ENCODE measurements at places on chromosomes 6 and 20.

DNA sequence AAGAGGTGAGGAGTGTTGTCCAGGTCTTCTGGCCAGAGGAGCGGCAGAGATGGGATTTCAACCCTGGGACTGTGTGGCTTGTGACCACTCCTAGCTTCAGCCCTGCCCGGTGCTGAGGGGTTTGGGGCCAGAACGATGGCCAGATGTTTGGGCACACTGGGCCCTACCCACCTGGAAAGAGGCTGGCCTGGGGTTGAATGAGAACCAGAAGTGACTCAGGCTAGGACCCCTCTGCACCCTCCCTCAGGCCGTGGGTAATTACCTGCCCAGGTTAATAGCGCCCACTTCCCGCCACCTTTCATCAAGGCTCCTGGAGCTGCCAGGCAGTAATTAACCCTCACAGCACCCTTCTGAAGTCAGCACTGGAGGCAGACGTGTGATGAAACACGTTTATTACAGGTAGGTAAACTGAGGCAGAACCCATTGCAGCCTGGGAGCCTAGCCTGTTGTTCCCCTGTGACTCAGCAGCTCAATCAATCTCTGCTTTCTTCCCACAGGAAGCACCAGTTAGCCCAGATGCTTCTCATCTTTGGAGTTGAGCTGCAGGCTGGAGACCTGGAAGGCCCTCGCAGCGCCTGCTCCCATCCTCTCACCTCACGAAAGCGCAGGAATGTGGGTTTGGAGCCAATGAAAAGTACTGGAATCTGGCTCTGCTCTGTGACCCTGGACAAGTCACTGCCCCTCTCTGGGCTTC, 120.8 kb downstream of the CEBPB start:
- no peak for DNase-seq

GRCh38 chr6:2782356-2782708, 17.1 kb downstream of the WRNIP1 start:
- DNase-seq = no peak

- DNase-seq = no peak
These were observed 859 bp upstream of the SMIM29 start for GRCh38 chr6:34249469-34250261.

- DNase-seq = no peak
These were observed 47.2 kb downstream of the ADTRP start for GRCh38 chr6:11731423-11731822.

- no peak for DNase-seq
These were observed 23.6 kb downstream of the ENPP1 start for GRCh38 chr6:131831392-131831791.

DNA sequence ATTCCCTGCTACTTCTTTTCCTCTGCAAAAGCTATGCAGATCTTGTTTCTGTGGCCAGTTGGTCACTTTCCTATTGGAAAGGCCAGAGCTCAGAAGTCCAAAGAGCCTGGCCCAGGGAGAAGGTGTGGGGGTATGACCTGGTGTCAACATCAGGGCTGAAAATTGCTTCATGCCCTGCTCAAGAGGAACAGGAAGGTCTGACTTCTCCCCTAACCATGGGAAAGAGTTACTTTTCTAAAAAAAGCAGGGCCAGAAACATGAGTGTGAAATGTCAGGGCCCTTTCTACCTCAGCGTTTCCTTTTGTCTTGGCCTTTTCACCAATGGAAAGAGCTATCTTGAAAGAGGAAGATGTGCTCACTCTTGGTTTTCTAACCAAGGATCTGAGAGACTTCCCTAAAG, 117.4 kb downstream of the MAFB start:
- no peak for DNase-seq

DNA sequence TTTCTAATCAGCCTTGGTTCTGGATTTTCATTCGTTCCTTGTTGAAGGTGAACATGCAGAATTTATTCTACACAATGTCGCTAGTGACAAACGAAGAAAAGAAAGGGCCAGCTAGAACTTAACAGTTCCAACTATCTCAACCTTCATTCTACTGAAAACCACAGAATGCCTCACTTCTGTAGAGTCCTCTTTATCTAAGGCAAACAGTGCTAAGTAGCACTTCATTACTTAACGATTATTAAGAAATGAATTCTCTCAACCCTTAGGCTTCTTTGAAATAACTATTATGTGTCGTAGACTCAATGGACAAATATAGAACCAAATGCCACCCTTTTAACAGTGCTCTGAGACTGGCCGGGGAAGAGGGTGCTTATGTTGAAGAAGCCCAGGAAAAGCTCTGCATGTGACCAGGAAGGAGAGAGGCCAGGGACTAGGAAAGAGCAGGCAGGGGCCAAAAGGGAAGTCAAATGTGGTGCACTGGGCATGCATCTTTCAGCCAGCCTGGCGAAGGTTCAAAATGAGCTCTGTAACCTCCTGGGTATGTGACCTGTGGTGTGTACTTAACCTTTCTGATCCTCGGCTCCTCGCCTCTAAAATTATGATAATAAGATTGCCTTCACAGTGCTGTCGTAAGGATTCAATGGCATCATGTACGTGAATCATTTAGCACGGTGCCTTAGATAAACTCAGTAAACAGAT, 55.4 kb upstream of the BMP2 start:
- no peak for DNase-seq
